ENCODE measurements at places on chromosomes 5 and 9.

DNA sequence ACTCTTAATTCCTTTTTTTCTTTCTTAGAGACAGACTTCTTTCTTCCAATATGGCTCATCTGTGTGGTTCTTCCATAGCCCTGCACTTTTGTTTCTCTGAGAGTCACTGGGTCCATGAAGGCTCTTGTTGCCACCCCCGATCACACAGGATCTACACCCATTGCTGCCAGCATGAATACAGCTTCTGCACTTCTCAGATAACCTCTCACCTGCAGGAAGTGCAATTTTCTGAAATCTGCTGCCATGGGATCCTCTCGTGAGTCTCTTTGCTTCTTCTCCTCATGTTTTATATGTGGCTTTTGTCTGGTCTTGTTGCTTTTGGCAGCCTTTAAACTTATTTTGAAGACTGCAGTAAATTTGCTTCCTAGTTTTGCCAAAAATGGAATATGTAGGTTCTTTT is 171.2 kb downstream of the TMEM167A start:
- DNase-seq: no peak

DNA sequence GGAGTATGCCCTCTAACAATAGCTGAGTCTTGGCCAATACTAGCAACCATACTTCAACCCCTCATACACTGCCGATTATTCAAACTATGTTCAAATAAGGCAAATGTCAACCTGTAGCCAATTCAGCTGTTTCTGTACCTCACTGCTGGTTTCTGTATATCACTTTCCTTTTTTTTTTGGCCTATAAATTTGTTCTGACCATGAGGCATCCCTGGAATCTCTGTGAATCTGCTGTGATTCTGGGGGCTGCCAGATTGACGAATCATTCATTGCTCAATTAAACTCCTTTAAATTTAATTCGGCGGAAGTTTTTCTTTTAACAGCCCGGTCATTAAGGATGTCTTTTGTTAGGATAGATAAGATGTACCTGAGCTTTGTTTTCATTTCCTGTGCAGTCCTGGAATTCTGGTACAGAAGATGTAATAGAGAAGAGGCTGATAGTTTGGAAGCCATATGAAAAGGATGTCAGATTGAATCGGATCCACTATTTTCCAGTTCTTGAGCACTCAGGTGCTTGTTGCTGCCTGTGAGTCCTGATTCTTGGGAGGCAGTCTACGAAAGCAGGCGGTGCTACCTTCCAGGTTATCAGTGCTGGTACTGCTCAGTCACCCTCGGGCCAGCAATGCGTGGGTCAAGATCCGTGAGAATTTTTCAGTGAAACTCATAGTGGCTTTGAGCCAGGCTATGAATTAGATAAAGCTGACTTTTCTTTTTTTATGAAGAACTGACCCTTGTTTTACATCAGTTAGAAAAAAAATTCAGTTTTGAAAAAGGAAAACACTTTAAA is 106.2 kb upstream of the TUT7 start:
- peak; percentile 51 for DNase-seq

GRCh38 chr5:41878173-41878572 is 7.9 kb upstream of the OXCT1 start:
- DNase-seq: no peak

GRCh38 chr9:131308906-131309529 is 19.5 kb downstream of the PLPP7 start:
- DNase-seq: no peak

DNA sequence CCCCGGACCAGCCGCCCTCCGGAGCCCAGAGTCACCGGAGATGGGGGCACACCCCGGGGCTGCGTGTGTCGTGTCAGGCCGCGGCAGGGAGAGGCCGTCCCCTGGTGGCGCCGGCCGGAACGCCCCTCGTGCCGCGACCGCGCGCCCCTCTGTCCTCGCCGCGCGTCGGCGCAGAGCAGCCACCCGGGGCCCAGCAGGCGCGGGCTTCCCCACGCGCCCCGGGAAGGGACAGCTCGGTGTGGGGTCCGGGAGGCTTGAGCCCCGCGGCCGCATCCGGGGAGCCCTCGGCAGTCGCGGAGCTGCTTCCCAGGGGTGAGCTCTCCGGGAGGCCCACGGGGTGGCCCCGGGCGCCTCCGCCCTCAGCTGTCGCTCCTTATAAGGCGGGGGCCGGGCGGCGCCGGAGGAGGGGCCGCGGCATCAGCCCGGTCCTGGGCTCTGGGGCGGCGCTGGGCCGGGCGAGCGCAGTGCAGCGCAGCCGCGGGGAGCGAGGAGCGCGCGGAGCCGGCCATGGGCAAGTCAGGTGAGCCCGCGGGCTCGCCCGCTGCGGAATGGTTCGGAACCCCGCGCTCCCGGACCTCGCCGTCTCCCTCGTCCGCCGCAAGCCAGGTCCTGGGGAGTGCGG is at the start of gene GLIPR2:
Gene GLIPR2, plus strand, starts transcription at position 462 of the 622 bp plus-strand sequence. Its CDS starts 46 bp downstream, at position 508.
- peak; percentile 83 for DNase-seq

DNA sequence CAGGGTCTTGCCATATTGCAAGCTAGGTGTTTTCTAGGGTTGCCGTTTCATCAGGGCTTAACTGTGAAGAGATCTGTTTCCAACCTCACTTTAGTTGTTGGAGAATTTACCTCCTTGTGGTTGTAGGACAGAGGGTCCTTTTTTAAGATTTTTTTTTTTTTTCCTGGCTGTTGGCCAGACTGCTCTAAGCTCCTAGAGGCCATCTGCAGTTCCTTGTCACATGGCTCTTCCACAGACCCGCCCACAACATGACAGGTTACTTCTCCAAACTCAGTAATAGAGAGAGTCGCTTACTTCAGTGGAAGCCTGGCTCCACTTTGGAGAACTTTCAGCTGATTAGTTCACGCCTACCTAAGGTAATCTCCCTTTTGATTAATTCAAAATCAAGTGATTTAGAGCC is 543.7 kb downstream of the DMRTA1 start:
- no peak for DNase-seq

DNA sequence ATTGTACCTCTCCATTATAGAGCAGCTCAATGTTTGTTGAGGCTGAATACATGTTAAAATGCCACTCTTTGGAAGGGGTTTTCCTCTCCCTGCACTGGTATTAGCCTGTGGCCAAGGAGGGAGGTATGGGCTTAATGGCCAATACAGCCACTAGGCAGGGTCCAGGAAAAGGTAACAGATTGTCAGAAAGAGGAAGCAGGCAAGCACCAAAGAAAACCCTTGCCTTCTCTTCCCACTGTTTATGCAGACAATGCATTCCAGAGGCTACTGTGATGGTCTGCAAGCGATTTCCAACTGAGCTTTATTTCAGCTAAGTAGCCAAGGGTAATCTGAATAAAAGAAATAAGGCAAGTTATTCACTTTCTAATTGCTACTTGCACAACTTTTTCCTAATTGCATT is 95.3 kb upstream of the SLC27A6 start:
- no peak for DNase-seq
